ENCODE measurements at places on chromosomes 5 and 9.

DNA sequence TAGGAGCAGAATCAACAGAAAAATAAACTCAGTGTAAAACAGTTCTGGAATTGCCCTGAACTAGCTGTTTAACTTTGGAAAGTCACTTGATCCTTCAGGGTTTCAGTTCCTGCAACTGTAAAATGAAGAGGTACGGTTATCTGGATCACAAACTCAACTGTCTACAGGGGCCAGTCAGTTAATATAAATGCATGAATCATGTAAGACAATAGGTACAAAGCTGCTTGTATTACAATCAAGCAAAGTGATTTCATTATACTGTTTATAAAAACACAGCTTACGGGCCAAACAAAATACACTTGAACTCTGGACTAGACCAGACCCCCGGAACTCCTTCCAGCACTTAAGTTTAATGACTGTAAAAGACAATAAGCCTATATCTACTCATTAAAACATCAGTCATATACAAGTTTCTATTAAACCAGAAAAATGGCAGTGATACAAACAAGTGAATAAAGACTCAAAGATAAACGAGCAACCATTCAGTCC is 73.0 kb downstream of the MRPS27 start:
- no peak for DNase-seq

GRCh38 chr9:78606001-78606379 is 309.1 kb downstream of the PSAT1 start:
- DNase-seq: no peak

- no peak for DNase-seq
Observed at GRCh38 chr9:95772320-95773052, 103.0 kb upstream of the ERCC6L2 start.

DNA sequence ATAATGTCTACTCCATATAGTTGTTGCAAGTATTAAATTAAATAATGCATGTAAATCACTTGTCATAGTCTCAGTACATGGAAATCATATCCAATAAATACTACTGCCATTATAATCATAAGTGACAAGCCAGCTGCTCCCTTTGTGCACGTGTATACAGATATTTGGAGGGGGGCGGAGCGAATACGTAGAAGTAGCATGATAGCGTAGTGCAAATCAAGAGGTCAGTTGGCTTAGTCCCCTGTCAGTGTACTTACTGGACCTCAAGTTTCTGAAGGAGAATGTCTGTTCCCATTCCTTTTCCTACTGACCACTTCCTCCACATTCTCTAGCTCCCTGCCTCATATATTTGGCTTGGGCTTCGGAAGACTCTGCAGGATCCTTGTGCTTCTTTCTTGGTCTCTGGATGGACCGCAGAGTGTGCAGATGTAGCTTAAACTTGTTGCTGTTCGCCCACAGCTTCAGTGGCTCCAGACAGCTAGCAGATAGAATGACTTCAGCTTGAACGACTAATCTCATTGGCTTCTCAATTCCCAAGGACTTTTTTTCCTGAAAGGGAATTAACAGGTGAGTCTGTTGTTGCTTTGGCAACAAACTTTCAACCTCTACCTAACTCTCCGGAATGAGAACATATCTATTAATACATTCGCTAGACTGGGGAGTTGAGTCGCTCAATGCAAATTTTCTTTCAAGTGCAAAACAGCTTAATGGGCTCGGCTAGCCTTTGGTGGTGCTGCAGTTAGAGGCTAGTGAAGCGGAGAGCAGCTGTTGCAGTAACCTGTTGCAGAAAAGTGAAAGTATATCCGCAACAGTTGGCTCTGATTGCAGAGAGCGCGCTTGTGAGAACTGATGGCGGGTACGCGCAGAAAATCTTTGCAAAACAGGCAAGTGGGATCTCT is at the start of gene PCDHB1:
PCDHB1 (plus strand) TSS at position 753 of the 899 bp plus-strand sequence; CDS start at position 850, 97 bp downstream.
- no peak for DNase-seq

- no peak for DNase-seq
Observed at GRCh38 chr9:129523943-129524581, 96.8 kb downstream of the C9orf50 start.

DNA sequence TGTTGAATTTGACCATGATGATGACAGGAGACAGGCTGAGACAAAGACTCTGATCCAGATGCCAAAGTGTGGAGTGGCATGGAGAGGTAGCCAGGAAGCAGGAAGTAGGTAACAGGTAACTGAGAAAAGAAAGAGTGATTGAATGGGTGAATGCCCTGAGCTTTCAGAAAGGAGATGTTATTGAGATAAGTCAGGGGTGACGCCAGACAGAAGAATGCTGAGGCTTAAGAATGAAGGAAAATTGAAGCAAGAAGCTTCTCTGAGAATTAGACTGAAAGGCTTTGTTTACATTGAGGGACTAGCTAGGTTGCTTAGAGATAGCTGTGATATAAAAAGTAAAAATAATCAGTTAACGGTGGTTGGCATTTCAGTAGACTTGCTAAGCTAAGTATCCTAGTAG is 165.7 kb downstream of the PSAT1 start:
- DNase-seq: no peak

- DNase-seq: no peak
Observed at GRCh38 chr5:33487236-33487635, 46.5 kb downstream of the TARS1 start.
